ENCODE measurements at places on chromosomes 2 and 18.

GRCh38 chr2:20115902-20116301 is 64.5 kb upstream of the LAPTM4A start:
- DNase-seq, result no peak

DNA sequence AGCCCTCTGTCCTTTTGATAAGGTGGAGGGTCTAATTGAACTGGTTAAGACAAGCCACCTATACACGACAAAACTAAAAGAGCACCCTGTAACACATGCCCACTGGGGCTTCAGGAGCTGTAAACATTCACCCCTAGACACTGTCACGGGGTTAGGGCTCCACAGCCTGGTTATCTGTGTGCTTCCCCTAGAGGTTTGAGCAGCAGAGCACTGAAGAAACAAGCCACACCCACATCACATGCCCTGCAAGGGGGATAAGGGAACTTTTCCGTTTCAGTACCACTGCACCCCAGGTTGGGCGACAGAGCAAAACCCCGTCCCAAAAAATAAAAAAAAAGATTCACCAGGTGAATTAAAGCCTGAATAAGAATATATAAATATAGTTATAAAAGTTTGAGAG is 913.7 kb upstream of the ACVR2A start:
- DNase-seq, result no peak

- DNase-seq, result peak; percentile 42
Measured at GRCh38 chr2:78779761-78780160, 245.7 kb upstream of the REG3G start.

GRCh38 chr2:179373816-179374215 is 109.2 kb upstream of the SESTD1 start:
- no peak for DNase-seq

- DNase-seq, result no peak
Measured at GRCh38 chr2:226077841-226078240, 678.3 kb downstream of the NYAP2 start.

GRCh38 chr18:8895341-8895740 is 190.0 kb downstream of the MTCL1 start:
- no peak for DNase-seq

DNA sequence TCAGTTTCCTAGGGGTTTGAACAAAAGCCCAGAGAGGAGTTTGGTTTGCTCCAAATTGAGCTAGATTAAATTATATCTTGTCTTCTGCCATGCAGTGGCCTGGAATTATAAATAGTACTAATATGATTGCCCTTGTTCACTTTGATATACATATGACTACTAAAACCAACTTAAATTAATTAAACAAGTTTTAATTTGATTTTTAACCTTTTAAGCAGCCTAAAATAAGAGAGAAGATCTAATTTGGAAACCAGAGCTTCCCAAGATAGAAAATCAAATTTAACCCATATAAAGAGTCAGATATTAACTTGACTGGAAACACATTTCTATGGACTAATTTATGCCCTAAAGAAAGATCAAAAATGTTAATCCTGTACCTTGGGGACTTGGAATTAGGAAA is 444.5 kb upstream of the SLC8A1 start:
- DNase-seq, result no peak

DNA sequence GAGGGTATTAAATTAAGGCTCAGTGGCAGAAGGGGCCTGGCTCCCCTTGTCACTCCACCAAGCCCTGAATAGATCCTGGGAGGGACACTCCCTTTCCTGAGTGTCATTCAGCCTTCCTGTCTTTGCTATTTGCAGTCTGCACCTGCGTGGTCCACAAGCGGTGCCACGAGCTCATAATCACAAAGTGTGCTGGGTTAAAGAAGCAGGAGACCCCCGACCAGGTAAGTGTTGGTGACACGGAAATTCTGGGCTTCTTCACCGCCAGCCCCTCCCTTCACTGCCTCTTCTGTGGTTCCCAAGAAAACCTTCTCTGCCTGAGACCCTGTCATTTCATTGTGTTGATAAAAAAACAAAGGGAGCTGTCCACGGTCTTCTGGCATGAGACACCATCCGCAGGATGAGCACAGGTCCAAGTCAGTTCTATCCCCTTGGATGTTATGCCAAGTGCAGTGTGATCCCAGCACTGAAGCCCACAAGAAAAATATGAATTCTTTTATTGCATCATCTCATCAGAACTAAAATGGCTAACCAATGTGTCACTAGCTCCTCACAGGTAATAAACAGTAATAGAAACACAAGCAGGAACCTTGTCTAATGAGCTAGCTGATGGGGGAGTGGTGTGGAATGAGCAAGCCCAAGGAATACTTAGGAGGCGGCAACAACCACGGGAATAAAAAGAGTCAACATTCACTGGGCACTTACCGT is 316.9 kb upstream of the EPAS1 start:
- DNase-seq, result no peak

GRCh38 chr18:44729631-44730101 is 49.0 kb downstream of the SETBP1 start:
- DNase-seq, result no peak

DNA sequence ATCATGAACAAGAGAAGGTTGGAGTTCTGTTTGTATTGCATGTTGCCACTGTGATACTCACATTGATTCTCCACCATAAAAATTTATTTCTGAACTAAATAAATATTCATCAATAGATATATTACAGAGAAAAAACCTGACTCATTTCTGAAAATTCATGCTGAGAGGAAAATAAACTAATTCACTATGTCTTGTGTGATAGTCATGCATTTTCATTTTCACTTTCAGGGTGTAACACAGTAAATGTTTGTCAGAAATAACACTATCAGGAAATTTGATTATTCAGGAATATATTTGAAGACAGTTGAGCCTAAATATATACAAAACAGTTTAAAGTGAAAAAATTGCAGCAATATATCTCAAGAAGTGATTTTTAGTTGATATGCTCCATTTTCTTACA is 335.2 kb downstream of the KCNJ3 start:
- DNase-seq, result no peak

DNA sequence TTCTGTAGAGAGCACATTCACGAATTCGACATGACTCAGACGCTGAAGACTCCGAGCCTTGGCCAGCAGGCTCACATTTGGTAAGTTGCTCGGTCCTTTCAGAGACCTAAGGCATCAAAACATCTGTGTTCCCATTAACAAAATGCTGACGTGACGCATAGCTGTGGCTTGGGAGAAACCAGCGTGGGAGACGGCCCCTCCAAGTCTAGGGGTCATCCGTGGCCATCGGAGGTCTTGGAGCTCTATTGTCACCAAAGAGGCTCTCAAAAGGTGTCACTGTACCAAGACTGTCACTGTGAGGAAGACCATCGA is 14.9 kb downstream of the FBLN7 start:
- DNase-seq, result no peak

GRCh38 chr2:49914281-49914680 is 760.0 kb upstream of the FSHR start:
- no peak for DNase-seq

Measured in muscle of arm (tissue), 14 donors.